Activated naive CD4-positive, alpha-beta T cell (primary cell): ENCODE measurements at places on chromosomes 7 and 10.

- DNase-seq, result peak; percentile 67
These were observed at the start of gene BAG3 for GRCh38 chr10:119650692-119651513. Gene BAG3, plus strand, starts transcription at chr10:119651380. Its CDS starts 296 bp downstream, at chr10:119651676.

DNA sequence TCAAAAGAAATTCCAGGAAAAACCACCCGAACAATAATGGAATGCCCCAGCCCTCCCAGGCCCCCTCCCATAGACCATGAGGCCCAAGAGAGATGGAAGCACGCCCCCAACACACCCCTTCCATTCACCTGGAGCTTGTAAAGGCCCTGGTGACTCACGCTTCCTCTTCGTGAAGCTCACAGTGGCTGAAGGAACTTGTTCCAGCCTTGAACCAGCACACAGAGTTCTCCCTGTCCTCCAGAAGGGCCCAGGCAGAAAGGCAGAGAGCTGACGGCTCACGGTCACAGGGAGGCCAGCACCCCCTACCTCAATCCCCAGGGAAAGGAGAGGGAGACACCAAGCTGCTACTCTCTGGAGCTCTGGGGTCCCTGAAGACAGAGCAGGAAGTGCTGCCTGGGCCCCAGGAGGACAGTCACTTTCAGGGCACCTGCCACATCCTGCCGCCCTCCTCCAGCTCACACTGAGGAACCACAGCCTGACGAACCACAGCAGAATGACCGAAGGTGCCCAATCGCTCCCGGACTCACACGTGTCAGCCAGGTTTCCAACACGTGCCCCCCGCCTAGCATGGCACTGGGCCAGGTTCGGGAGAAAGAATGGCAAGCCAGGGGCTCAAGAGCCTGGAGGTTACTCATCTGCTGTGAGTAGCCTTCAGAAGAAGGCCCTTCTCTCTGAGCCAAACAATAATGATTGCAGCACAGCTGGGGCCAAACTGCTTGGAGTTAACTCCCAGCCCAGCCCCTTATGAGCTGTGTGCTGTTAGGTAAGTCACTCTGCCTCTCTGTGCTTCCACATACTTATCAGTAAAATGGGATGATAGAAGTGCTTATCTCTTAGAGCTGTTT, 52.8 kb downstream of the DLG5 start:
- DNase-seq, result no peak

DNA sequence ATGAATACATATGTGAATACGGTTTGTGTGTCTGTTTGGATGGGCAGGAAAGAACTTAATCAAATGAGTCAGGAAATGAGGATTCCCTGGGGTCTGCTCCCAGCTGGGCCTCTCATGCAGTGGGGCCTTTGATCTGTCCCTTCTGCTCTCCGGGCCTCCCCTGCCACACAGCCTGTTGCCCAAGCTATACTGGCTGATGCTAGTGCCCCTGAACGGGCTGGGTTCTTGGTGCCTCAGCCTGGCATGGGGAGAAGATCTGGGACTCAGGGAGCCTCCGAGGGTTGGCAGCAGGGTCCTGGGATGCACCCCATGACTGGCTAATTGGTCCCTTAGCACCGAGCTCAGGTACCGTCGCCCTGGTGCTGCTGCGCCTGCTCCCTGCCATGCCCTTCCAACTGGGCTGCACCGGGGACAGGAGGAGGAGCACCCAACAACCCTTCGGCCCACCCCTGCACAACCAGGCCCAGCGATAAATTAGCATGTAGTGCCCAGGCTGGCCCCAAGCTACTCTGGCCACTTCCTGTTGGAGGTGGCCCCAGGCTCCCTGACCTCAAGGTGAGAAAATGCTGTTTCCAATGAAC, 59.9 kb upstream of the DUSP5 start:
- no peak for DNase-seq

GRCh38 chr10:92042541-92042940, 119.0 kb downstream of the BTAF1 start:
- DNase-seq, result no peak

GRCh38 chr10:44947371-44948152, 12.0 kb upstream of the RASSF4 start:
- DNase-seq, result no peak
